Stimulated activated CD8-positive, alpha-beta memory T cell treated with anti-CD3 and anti-CD28 coated beads, Interleukin-2, amount 100 ng/mL, for 1 hour (primary cell): ENCODE measurements at places on chromosomes 13 and 19.
A peak's percentile ranks its signal among the peaks of the same experiment; 100 is the strongest.

- peak; percentile 15 for DNase-seq
Measured at GRCh38 chr13:44436589-44437337, 63.1 kb downstream of the SERP2 start.

GRCh38 chr13:76297331-76297730 lies 588.9 kb downstream of the KCTD12 start:
- no peak for DNase-seq

- no peak for DNase-seq
Measured at GRCh38 chr13:39960191-39960590, 304.7 kb downstream of the COG6 start.

- no peak for DNase-seq
Measured at GRCh38 chr19:9597027-9597426, 12.7 kb upstream of the ZNF121 start.

DNA sequence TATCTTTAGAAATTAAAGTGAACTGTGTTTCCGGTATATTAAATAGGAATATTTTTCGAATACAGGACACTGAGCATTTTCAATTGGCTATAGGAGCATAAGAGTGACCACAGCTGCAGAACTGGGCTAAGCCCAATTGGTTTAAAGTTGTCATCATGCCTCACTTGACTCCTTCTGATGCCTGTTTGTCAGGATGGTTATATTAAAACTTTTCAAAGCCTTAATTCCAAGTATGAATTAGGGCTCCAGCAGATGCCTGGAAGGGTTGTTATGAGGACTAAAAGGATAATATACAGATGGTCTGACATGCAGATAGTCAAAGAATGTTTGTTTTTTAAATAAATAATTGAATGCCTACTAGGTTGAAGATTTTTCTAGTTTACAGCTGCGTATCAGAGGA lies 100.0 kb downstream of the LMO7 start:
- no peak for DNase-seq

DNA sequence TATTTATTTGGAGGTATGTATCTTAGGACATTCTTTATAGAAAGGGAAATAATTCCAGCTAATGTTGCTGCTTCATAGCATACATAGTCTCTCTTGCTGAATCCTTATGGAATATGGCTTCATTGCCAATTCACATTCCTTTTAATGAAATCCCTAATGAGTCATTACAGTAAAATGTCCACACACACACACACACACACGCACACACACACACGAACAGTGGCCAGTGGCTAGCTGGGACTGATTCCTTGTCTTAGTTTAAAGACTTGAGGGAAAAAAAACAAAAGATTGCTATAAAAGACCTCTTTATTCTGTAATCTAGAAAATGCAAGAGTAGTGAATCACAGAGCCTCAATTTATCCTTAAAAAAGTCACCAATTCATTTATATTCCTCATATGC lies 301.6 kb downstream of the SLITRK6 start:
- no peak for DNase-seq

GRCh38 chr13:52950436-52950956 lies 78.1 kb upstream of the OLFM4 start:
- DNase-seq, result no peak

GRCh38 chr13:92873029-92873428 lies 353.6 kb upstream of the GPC6 start:
- no peak for DNase-seq

GRCh38 chr19:35144600-35145436 lies 1.8 kb downstream of the FXYD7 start:
- no peak for DNase-seq

DNA sequence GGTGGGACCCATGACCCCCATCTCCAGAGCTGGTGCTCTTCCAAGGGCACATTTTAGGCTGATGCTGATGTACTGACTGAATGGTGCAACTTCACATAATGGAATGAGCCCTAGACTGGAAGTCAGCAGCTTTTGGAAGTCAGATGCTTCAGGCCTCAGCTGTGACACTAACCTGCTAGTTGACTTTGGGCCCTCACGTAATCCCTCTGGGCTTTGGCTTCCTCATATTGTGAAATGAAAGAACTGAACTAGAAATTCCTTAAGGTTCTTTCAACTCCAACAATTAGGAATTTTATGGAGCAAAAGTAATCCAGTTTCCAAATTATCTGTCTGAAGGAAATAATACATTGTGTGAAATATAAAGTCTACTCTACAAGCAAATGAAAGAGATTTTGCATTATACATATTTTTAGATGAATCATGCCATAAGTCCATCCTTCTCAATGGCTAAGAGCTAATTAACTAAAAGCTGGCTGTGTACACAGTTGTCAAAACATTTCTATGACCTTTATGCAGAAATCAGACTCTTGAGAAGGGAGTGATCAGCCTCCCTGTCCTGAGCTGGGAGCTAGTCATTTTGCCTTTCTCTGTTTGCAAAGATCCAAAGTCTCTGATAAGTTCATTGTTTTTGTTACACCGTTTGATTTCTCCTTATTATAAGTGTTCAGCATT lies 204.2 kb downstream of the DCLK1 start:
- no peak for DNase-seq
